Activated CD8-positive, alpha-beta memory T cell treated with anti-CD3 and anti-CD28 coated beads, Interleukin-2, amount 10 ng/mL, durations not matched to agents 7 days and 5 days (primary cell): ENCODE measurements at places on chromosomes 13 and 19.
A peak's percentile ranks its signal among the peaks of the same experiment; 100 is the strongest.

- peak; percentile 74 for DNase-seq
- no peak overlapping the region for H3K4me3 ChIP-seq
- H3K36me3 ChIP-seq: peaks cover 11% of the 10 kb centered on the region
- no peak overlapping the region for H3K27ac ChIP-seq
- H3K4me1 ChIP-seq: peaks cover 11% of the 10 kb centered on the region
These were observed 53.8 kb downstream of the EPS15L1 start for GRCh38 chr19:16417660-16418596.

- DNase-seq: no peak
- no peak overlapping the region for H3K4me3 ChIP-seq
- no peaks in the 10 kb centered on the region for H3K4me1 ChIP-seq
- no peaks in the 10 kb centered on the region for H3K36me3 ChIP-seq
- H3K27ac ChIP-seq: no peak overlapping the region
- H3K27me3 ChIP-seq: no peaks in the 10 kb centered on the region
These were observed 492.9 kb downstream of the PCDH20 start for GRCh38 chr13:60922576-60923231.

DNA sequence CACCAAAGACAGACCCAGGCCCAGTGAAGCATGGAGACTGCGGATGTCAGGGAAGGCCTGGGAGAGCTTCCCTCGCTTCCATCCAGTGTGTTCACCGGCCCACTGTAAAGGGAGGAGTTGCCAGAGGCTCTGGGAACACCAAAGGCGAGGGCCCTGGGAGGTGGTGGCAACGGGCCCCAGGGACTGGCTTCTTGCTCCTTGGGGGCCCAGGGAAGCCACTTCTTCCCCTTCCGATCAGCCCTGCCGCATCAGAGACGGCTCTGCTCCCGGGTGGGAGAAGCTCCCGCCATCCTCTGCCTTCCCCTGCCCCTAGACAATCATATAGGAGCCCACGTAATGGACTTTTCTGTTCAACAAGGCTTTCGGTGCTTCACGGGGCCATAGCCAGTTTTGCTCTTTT is 83.4 kb upstream of the GPR183 start:
- no peak for DNase-seq
- no peaks in the 10 kb centered on the region for H3K27me3 ChIP-seq
- H3K4me1 ChIP-seq: peaks cover 7% of the 10 kb centered on the region
- H3K27ac ChIP-seq: no peak overlapping the region
- peaks cover 9% of the 10 kb centered on the region for H3K36me3 ChIP-seq
- no peak overlapping the region for H3K4me3 ChIP-seq

GRCh38 chr13:97321101-97321500 is 99.0 kb downstream of the MBNL2 start:
- DNase-seq: no peak
- H3K27ac ChIP-seq: no peak overlapping the region
- no peaks in the 10 kb centered on the region for H3K27me3 ChIP-seq
- H3K4me3 ChIP-seq: no peak overlapping the region
- no peaks in the 10 kb centered on the region for H3K4me1 ChIP-seq

DNA sequence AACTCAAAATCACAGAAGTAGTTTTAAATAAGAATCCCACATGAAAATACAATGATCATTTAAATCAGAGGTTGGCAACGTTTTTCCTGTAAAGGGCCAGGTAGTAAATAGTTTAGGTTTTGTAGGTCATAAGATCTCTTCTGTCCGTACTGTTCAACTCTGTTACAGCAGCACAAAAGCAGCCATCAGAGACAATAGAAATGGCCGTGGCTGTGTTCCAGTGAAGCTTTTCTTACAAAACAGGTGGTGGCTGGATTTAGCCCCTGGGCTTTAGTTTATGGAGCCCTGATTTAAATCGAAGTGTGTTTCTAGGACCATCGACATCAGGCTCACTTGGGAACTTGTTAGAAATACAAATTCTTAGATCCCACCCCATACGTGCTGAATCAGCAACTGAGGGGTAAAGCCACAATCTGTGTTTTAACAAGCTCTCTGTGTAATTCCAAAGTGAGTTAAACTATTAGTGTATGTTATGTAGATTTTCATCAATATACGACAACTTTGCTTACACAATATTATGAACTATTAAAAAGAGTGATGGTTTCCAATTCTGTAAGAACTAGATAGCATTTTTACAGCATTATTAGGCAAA is 54.8 kb upstream of the MIR17HG start:
- no peaks in the 10 kb centered on the region for H3K4me1 ChIP-seq
- H3K27me3 ChIP-seq: peaks cover 16% of the 10 kb centered on the region
- H3K36me3 ChIP-seq: no peaks in the 10 kb centered on the region
- H3K4me3 ChIP-seq: no peak overlapping the region
- no peak overlapping the region for H3K27ac ChIP-seq

DNA sequence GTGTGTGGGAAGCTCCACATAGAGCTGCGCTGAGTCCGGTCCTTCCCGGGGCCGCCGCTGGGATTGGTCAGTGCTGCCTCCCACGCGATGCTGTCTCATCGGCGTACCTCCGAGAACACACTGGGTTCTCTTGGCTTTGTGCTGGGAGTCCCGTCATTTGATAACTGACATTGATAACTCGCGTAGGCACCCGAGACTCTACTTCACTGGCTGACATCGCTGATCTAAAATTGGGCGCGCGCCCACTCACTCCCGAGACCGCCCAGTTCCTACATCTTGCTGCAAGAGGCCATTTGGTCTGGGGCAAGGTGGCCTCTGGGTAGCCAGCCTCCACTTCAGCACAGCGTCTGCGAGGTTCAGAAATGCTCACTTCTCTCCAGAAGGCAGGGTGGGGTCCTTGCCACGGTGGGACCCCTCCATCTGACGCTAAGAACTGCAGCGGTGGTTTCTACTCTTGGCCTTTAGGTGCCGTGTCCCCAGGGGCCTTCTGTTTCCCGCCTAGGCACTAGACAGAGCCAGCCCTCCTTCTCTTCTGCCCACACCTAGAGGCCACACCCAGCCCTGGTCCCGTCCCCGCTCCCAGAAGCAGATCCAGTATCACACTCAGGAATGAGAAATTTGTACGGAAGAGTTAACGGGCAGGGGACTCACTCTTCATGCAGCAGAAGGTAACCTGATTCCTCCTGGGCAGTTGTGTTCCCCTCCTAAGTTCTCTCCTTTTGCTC is 40.7 kb upstream of the ATP11A start:
- H3K27me3 ChIP-seq: peaks cover 15% of the 10 kb centered on the region
- H3K4me1 ChIP-seq: no peaks in the 10 kb centered on the region
- no peak for DNase-seq
- H3K27ac ChIP-seq: no peak overlapping the region

DNA sequence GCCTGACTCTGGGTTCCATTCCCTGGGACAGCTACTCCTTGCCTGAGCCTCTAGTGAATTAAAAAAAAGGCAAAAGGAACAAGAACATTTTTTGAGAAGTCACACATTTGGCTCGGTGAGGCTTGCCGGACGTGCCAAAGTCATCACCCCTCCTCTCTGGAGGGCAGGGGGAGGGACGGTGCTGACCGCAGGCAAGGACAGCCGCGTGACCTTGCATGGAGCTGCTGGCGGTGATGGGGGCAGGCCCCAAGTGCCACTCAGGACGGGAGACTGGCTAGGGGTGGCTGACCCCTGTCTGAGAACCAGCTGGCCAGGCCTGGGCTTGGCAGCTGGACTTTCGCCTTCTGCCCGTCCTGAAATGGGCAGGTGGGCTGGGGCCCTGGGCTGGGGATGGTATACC is 26.4 kb downstream of the MAP2K2 start:
- H3K4me1 ChIP-seq: peaks cover 4% of the 10 kb centered on the region
- no peak for DNase-seq
- peaks cover 33% of the 10 kb centered on the region for H3K36me3 ChIP-seq
- H3K27ac ChIP-seq: no peak overlapping the region
- H3K27me3 ChIP-seq: no peaks in the 10 kb centered on the region

- DNase-seq: peak; percentile 69
- peak within 1 kb of the TSS; percentile 93 for H3K27ac ChIP-seq
- H3K36me3 ChIP-seq: peaks cover 18% of the 10 kb centered on the region
- H3K4me1 ChIP-seq: peaks cover 46% of the 10 kb centered on the region
- no peaks in the 10 kb centered on the region for H3K27me3 ChIP-seq
- peak within 1 kb of the TSS; percentile 91 for H3K4me3 ChIP-seq
These were observed at the start of gene STK24 for GRCh38 chr13:98576963-98577835. TSS of gene STK24 (minus strand) at chr13:98577107. CDS start at chr13:98576786, 321 bp downstream.

DNA sequence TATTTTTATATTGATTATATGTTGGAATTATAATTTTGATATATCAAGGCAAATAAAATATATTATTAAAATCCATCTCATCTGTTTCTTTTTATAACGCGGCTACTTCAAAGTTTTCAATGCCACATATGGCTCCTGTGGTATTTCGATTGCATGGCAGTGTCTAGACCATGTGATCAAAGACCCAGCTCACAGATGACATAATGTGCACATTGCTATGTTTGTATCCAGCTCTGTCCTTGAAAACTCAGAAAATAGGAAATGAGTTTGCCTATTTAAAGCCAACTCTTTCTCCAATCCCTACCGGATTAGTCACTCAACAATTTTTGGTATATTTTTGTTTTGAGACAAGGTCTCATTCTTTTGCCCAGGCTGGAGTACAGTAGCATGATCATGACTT is 26.2 kb downstream of the TMTC4 start:
- peaks cover 17% of the 10 kb centered on the region for H3K36me3 ChIP-seq
- no peak overlapping the region for H3K4me3 ChIP-seq
- no peak overlapping the region for H3K27ac ChIP-seq
- H3K27me3 ChIP-seq: no peaks in the 10 kb centered on the region

DNA sequence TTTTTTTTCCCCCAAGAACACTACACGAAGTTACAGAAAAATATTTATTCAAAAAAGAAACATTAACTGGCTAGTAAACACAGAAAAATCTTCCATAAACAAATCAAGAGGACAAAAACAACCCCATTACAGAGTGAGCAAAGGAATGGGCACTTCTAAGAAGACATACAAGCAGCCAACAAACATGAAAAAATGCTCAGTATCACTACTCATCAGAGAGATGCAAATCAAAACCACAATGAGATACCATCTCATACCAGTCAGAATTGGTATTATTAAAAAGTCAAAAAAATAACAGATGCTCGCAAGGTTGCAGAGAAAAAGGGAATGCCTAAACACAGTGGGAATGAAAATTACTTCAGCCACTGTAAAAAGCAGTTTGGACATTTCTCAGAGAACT is 131.7 kb downstream of the UGGT2 start:
- H3K4me1 ChIP-seq: no peaks in the 10 kb centered on the region
- no peak for DNase-seq
- H3K27ac ChIP-seq: no peak overlapping the region
- no peak overlapping the region for H3K4me3 ChIP-seq

DNA sequence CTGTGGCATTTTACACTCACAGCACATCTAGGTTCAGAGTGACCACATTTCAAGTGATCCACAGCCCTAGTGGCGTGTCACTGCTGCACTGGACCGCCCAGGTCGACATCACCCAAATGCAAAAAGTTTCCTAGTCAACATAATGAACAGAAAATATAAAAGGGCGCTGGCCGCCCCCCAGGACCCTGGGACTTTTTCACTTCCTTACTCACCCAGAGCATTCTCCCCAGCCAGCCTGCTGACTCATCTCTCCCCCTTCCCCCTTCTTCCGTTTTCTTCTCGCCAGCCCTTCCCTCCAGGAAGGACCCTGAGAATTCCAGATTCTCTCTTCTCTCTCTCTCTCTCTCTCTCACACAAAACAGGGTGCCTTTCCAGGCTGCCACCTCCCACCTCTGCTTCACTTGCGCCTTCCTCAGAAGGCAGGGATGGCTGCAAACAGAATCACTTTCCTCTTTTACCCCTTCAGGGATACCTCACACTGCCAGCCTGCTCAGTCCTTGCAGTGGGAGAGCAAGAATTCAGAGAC is 21.0 kb upstream of the GRWD1 start:
- no peak overlapping the region for H3K27ac ChIP-seq
- peaks cover 5% of the 10 kb centered on the region for H3K4me1 ChIP-seq
- peaks cover 5% of the 10 kb centered on the region for H3K27me3 ChIP-seq
- H3K4me3 ChIP-seq: no peak overlapping the region
- DNase-seq: no peak

GRCh38 chr19:13621413-13621812 is 115.1 kb upstream of the CACNA1A start:
- no peaks in the 10 kb centered on the region for H3K4me1 ChIP-seq
- H3K36me3 ChIP-seq: no peaks in the 10 kb centered on the region
- no peak overlapping the region for H3K27ac ChIP-seq

DNA sequence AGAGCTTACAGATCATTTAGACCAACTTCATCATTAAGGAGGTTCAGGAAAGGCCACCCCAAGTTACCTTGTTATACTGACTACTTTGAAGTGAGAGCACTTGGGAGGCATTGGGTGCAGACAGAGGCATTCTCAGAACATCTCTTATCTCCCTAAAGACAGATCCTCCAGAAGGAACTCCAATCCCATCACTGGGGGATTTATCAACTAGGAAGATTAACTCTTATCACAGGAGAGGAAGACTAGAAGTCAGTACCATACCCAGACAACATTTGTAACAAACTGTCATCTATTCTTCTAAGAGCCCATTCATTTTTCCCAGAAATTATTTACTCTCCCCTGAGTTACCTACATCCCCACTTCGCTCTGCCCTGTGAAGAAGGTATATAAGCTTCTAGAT is 5.8 kb upstream of the RFXAP start:
- H3K27ac ChIP-seq: no peak overlapping the region
- H3K27me3 ChIP-seq: peaks cover 45% of the 10 kb centered on the region
- H3K4me3 ChIP-seq: no peak overlapping the region
- peaks cover 8% of the 10 kb centered on the region for H3K4me1 ChIP-seq

- peaks cover 14% of the 10 kb centered on the region for H3K4me1 ChIP-seq
- H3K36me3 ChIP-seq: no peaks in the 10 kb centered on the region
- peaks cover 17% of the 10 kb centered on the region for H3K27me3 ChIP-seq
- no peak for DNase-seq
- no peak overlapping the region for H3K27ac ChIP-seq
These were observed 826 bp downstream of the RASIP1 start for GRCh38 chr19:48739404-48740163.

DNA sequence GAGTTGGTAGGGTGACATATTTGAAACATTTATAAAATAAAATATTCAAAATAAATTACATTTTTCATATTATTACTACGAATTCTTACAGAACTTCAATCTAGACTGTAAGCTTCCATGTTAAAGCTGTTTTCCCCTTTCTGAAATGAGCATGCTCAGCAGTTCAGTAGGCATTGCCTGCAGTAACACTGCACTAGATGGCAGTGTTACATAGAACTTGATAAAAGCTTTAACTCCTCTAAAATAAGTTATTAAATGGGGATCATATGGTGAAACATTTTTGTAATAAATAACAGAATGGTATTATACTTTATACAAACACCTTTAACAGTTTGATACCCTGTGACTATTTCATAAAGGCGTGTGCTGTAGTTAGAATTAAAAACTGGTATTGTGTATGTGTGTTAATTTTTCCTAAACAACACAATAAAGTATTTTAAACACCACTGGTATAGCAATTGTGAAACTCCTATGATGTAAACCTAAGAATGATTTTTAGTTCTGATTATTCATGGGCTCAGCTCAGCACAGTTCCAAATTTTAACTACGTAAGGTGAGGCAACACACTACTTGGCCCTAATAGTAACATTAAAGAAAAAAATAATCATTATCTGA is 11.6 kb upstream of the GPR18 start:
- H3K4me3 ChIP-seq: no peak overlapping the region
- H3K4me1 ChIP-seq: peaks cover 62% of the 10 kb centered on the region
- no peak overlapping the region for H3K27ac ChIP-seq
